ENCODE measurements at places on chromosomes 7 and 10.

DNA sequence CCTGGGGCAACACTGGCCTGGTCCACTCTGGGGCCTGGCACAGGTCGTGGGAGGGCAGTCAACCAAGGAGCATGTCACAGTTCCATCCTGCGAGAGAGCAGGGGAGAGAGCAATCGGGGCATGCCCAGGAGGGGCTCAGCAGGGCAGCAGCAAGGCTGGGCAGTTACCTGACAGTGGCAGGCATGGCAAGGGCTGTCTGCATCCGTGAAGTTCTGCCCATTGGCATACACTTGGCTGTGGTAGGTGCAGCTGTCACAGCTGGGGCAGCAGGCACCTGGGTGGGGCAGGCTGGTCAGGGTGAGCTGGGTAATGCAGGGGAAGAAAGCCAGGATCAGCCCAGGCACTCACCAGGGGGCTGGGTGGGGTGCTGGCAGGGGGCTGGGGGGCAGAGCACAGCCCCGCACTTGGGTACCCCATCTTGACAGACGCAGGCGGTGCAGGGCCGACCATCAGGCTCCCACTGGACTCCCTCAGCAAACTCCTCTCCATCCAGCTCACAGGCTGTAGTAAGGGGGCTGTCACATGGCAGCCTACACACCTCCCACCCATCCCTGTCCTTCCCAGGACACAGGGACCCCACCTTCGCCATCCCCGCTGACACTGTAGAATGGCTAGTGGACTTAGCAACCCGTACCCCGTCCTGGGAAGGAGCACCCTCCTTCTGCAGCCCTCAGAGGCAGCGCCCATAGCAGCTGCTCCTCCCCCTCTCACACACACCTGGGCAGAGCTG lies 17.8 kb downstream of the KCP start:
- no peak for DNase-seq

- DNase-seq: no peak
These were observed 244.7 kb downstream of the PTEN start for GRCh38 chr10:88108115-88108610.

DNA sequence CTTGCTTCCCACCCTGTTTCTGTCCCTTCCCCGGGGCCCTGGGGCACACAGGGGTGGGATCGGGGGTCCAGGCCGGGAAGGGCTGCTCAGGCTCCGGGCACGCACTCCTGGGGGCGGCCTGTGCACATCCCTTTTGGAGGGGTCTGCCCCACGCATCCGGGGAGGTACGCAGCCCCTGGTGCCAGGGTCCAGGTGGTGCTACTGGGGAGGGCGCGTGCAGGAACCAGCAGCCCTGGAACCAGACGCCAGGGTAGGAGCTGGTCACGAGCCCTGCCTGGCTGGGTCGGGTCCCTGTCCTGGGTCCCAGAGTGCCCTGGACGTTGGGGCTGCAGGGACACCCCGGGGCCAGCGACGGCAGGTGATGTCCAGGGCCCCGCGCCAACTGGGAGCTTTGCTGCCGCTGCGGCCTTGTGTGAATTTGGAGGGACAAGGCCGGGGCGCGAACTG lies 53.4 kb downstream of the GLRX3 start:
- DNase-seq: no peak

DNA sequence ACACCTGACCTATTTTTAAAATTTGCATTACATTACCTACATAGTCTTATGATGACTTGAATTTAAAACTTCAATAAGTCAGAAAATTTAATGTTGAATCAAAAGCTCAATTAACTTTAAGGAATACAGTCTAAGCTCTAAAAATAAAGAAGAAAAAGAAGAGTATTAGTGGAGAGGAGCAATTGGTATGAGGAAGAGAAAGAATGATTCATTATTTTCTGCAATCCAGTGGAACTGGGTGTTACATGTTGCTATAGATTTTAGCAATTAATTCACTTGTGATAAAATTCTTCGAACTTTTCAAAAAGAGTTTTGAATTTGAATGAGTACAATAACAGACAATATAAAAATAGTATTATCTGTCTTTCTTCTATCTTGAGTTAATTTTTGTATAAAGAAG lies 158.9 kb upstream of the POT1 start:
- no peak for DNase-seq

GRCh38 chr10:14259696-14260566 lies 70.8 kb downstream of the FRMD4A start:
- DNase-seq: no peak

DNA sequence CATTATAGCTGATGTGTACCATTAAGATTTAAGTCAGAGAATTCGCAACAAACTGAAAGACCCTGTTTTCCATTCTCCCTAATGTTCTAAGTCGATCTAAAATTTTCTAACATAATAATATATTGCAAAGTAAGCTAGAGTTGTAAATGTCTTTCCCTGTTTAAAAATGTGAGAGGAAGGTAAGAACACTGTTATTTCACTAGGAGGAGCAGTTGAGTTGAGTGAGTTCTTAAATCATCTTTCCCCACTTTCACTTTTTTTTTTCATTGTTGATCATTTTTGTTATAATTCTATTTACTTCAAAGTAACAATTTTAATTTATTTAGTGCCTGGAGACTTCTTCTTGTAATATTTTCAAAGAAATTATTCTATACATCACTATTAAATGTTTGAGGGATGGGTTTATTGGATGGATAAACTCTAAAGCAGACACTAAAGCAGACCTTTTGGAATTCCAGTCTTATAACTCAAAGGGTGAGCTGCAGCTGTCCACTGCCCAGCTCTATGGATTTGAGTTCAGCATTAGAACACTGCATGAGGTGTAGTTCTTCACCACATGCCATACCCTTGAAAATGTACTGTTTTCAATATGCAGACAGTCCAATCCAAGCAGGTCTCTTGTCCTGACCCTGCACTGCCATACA lies 181.3 kb upstream of the FZD1 start:
- peak; percentile 18 for DNase-seq

GRCh38 chr7:121547544-121548092 lies 151.5 kb upstream of the FAM3C start:
- peak; percentile 72 for DNase-seq

DNA sequence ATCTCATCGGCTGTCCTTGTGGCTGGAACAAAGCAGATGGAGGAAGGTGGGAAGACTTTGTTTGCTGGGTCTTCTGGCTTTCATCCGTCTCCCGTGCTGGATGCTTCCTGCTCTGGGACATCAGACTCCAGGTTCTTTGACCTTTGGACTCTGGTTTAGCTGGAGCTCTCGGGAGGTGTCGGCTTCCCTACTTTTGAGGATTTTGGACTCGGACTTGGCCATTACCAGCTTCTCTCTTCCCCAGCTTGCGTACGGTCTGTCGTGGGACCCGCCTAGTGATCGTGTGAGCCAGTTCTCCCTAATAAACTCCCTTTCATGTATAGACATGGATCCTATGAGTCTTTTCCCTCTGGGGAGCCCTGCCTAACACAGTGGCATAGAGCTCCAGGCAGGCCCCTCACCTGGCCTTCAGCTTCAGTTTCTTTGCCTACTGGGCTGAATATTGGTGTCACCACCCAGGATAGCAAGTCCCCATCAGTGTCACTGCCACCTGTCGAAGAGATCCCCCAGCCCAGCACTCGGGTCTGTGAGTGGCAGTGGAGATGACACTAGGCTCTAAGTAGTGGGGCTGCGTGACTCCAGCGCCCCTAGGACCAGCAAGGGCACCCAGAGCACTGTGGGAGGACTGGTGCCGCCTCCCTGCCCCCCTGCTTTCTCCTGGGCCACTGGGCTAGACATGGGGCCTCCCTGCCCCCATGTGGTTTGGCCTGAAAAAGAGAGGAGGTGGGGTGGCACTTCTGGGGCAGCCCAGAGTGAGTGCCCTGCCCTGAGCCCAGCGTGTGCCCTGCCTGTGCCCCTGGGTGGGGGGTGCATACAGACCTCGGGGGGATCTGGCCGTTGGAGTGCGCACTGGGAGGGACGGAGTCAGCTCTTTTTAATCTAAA lies 135.6 kb downstream of the LHPP start:
- DNase-seq: no peak

- DNase-seq: no peak
These were observed 101.1 kb downstream of the TPST1 start for GRCh38 chr7:66306243-66306642.

DNA sequence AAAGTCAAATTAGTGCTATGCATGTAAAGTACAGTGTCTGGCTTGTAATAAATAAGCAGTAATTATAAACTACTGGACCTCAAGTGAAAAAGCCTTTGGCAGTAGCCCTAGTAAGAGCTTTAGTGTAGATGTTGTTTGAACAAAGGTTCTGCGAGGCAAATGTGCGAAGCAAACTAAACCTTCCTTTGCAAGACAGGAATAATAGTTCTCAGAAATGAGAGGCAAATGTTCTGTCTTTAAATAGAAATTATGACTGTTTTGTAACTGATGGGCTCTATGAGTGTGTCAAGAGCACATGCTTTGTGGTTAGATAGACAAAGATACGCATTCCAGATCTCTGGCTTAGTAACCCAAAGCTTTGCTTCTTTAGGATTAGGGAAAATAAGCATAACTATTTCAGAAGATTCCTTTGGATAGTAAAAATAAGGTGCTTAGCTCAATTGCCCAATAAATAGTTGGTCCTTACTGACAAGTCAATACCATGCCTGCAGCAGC lies 169.2 kb upstream of the CDC14C start:
- no peak for DNase-seq

GRCh38 chr10:86330778-86331763 lies 35.5 kb downstream of the GRID1 start:
- no peak for DNase-seq

- no peak for DNase-seq
These were observed 187.4 kb upstream of the GALNT17 start for GRCh38 chr7:70944516-70944915.

- DNase-seq: no peak
These were observed 20.7 kb upstream of the FGFR2 start for GRCh38 chr10:121618906-121619305.

- DNase-seq: no peak
These were observed 5.9 kb upstream of the DHX32 start for GRCh38 chr10:125886914-125887512.

DNA sequence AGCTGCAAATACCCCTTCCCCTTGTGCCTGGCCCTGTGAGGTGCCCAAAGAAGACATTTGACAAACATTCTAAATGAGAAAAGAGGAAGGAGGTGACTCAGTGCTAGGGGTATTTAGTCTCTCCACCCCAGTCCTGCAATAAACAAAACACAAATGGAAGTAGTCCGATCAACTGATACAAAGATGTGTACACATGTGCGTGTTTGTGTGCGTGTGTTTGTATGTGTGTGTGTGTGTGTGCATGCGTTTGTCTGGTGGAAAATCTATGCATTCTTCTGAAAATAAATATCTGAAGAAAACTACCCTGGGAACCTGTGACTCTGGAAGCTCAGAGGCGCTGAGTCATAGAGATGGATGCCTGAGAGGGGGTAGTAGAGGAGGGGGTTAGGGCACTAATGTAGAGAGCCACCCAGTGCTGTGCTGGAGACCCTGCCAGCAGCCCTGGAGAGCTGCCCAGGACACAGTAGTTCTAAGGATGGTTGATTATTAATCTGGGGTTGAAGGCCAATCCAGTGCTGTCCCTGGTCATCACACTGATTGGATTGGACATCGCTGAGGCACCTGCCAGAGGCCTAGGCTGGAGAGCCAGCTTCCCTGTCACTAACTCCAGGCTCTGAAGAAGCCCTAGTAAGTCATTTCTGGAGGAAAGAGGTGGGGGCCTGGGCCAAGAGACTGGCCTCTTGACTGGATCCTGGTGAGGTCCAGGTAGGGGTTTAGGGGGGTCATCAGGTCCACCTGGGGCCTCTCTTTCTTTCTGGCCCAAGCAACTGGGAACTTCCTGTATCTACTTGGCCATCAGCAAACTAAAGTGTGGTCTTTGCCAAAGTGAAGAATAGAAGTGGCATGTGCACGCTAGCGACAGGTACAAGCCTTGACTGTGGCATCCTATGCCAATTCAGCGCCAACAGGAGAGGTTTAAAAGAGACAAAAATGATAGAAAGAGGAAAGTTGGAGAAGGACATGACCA lies 18.5 kb downstream of the SFTPA1 start:
- no peak for DNase-seq

DNA sequence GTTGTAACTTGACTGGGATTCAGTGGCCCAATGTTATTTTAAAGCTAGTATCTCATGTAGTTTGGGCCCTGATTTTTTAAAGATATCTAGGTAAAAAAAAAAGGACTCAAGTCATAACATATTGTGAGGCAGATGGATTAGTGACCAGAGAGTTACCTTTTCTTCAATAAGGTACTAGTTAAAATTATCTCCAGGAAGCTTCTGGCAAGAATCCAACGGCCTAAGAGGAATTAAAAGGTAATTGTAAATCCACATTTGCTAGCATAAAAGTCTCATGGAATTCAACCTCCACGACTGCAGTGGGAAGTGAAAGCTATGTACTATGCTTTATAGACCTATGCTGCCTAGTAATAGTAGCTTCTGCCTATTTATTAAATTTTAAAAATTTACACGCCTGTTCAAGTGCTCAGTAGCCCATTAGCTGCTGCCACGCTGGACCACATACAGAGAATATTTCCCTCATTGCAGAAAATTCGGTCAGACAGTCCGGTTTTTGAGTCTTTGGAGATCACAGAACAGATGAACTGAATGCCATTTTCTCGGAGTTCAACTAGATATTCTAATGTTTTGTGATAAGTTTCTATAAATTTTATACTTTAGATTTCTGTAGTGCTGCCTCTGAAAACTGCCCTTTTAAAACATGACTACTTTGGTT lies 118.4 kb downstream of the NSUN6 start:
- DNase-seq: no peak

GRCh38 chr7:138328215-138328614 lies 131.8 kb upstream of the TRIM24 start:
- DNase-seq: peak; percentile 56

GRCh38 chr10:102424145-102424544 lies 3.5 kb downstream of the FBXL15 start:
- DNase-seq: no peak

DNA sequence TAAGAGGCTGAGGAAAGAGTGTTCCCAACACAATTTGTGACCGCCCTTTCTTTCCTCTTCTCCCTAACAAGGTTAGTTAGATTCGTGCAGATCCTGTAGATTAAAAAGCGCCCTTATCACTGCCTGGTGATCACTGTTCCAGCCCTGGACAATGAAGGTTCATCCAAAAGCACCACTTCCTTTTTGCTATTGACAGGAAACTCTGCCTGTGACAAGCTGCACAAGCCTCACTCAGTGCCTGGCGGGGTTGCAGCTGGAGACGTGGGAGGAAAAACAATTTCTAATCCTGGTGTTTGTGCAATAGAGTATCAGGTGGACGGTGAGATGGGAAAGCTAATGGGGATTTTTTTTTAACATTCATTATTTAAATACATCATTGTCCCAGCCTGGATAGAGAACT lies 105.9 kb upstream of the CAV2 start:
- DNase-seq: no peak

- DNase-seq: peak; percentile 70
These were observed 170.2 kb upstream of the CHRM2 start for GRCh38 chr7:136698231-136698630.

GRCh38 chr7:29839921-29840320 lies 33.6 kb downstream of the WIPF3 start:
- no peak for DNase-seq

DNA sequence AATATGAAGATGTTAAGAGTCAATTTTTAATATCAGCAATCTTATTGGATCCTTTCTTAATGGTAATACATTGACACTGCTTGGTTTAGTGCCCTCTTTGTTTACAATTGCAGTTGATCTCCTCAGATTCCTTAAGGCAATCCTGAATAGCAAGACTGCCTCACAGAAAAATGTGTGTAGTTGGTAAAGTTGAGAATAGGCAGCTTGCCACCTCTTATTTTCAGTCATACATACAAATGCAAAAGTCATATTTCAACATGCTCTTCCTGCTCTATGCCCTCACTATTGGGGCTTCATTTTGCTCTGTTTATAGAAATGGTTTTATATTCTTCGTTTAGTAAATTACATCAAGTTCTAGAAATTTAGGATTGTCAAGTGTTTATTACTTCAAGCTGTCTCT lies 661.1 kb upstream of the ANKRD30A start:
- DNase-seq: no peak

Measured in cardiac muscle cell (in vitro differentiated cells and primary cell).